CD4-positive, alpha-beta T cell treated with Interleukin-21 for 1 hour (primary cell): ENCODE measurements at places on chromosomes 7 and 10.

GRCh38 chr10:86335257-86335656 is 31.3 kb downstream of the GRID1 start:
- DNase-seq = no peak

DNA sequence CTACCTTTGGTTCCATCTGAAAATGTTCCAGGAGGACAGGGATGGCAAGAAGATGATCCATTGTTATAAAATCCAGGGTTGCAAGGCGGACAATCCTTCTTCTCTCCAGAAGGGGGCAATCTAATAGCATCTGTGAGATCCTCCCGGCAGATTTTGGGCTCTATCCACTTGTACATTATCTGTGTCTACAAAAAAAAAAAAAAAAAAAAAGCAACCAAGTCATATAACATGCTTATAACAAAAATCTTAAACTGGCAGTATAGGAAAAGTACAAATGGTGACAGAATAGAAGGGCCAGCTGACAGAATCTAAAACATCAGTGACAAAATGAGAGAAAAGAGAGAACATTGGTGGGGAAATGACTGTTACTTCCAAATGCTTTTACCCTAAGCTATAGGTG is 132.7 kb downstream of the ELAPOR2 start:
- DNase-seq = peak; percentile 49

GRCh38 chr10:124595143-124595883 is 133.7 kb downstream of the LHPP start:
- DNase-seq = no peak

GRCh38 chr7:41881331-41882130 is 178.6 kb upstream of the INHBA start:
- DNase-seq = peak; percentile 79

DNA sequence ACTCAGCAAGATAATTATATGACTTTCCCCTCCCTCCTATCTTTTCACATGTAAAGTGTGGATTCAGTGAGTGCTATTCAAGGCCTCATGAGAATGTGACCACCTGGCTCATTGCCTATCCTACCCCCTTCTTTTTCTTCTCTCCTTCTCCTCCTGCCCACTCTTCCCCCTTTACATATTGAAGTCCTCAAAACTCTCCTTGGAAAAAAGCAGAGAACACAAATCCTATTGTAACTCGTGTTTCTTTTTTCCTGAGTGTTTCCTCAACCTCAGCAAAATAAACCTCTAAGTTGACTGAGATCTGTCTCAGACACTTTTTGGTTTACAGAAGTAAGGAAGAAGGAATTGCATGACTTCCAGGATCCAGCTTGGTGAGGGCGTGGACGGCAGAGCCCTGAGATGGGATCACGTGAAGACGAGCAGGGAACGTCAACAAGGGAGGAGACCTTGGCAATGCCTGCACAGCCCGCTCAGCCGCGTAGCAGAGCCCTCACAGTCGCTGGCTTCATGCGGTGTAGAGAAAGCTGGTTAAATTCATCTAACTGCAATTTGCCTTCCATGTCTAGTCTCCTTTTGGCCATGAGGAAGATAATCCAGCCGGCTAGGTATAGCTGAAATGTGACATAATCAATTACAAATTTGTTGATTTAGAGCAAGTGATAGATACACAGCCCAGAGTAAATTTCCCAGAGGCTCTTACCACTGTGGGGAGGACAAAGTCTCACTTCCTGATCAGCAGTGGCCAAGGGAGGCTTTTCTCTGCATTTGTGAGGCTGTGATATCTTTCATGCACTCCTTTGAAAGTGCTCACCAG is 75.7 kb downstream of the LYZL2 start:
- no peak for DNase-seq

GRCh38 chr10:1472178-1472958 is 265.0 kb downstream of the ADARB2 start:
- no peak for DNase-seq

GRCh38 chr7:40680657-40681056 is 545.9 kb downstream of the SUGCT start:
- DNase-seq = no peak

GRCh38 chr7:114088470-114088940 is 169.7 kb upstream of the PPP1R3A start:
- DNase-seq = no peak

GRCh38 chr7:1226186-1226901 is 6.3 kb upstream of the UNCX start:
- no peak for DNase-seq

DNA sequence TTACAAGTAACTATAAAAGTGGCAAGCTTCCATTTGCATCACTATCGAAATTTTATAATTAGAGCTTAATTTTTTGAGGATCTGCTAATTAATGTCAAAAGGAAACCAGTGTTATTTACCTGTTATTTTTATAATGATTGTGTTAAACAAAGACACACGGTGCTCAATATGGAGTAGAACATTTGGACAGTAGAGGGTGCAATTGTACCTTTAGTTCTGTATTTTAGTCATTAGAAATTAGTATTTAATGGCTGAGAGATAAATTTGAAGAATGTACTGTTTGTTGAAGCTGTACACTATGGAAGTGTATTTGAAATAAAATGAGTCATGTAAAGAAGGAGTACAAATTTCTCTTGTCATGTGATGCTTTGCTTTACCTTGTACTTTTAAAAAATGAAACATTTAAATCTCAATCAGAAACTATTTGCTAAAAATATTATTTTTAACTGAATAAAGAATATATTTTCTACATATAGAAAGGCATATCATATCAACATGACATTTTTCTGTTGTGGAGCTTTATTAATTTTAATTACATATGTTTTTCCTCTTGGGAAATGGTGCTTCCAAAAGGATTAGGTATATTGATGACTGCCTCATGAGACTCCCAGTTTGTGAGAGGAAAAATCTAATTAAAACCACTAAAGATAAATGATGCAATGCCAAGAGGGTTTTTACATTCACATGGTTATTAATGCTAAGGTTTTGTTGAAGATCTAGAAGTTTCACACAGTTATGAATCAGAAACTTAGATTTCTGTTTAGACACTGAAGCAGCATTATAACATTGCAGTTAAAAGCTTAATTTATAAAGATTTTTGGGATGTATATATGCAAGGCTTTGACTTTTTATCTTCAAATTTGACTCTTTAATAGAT is 10.4 kb upstream of the PRKG1 start:
- DNase-seq = peak; percentile 12
